ENCODE measurements at places on chromosomes 1 and 21.

DNA sequence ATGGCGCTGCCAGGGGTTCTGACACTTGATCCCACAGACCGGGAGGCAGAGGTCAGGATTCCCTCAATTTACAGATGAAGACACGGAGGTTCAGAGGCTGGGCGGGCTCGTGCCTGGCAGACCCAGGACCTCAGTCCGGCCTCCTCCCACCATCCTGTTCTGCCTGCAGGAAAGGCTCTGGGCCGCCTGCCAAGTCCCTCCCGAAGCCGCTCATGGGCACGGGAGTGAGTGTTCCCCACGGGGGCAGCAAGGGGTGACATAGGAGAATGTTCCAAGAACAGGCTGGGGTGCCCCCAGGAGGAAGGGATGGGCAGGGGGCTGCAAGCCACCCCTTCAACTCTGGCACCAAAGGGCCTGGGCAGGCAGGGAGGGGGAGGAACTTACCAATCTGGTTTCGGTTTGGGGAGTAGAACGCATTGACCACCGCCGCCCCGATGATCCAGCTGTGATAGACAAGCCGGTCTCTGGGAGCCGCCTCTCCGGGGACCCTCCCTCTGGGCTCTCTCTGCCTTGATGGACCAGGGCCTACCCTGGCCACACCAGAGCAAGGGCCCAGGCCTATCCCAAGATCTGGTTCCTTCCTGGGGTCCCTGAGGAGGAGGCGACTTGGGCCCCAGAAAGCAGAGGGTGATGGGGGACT, 7.5 kb downstream of the PRXL2B start:
- DNase-seq, result no peak

DNA sequence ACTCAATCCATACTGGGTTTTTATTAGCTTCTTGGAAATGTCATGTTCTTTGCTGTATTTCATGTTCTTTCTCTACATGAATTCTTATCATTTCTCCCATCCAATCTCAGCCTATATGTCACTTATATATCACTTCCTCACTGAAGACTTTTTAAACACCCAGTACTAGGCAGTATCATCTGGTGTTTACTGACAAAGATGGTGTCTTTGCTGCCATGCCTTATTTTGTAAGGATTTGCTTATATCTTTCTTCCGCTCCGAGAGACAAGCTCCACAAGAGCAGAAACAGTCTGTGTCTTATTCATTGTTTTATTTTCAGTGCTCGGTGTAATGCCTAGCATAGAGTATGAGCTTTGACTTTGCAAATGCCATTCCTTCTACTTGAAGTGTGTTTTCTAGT, 30.2 kb downstream of the F13B start:
- DNase-seq, result no peak

GRCh38 chr1:69967245-69967766, 238.1 kb downstream of the LRRC40 start:
- no peak for DNase-seq

- no peak for DNase-seq
These were observed at the start of gene FCGR3B for GRCh38 chr1:161631076-161631475. Gene FCGR3B, minus strand, starts transcription at chr1:161631176. Its CDS starts 82 bp downstream, at chr1:161631094.

- no peak for DNase-seq
These were observed 201.7 kb upstream of the LMO4 start for GRCh38 chr1:87126886-87127505.

GRCh38 chr1:83130886-83131691, 867.8 kb downstream of the TTLL7 start:
- no peak for DNase-seq
